ENCODE measurements at places on chromosomes 2 and 18.

GRCh38 chr2:72128059-72128842 is 19.4 kb downstream of the CYP26B1 start:
- DNase-seq, result no peak

GRCh38 chr2:111986116-111986900 is 68.8 kb upstream of the TMEM87B start:
- DNase-seq, result no peak

- DNase-seq, result peak; percentile 98
Measured at GRCh38 chr2:9552219-9553178, 3.1 kb downstream of the ADAM17 start.

GRCh38 chr2:109701362-109701761 is 87.2 kb downstream of the SOWAHC start:
- DNase-seq, result no peak

- DNase-seq, result no peak
Measured at GRCh38 chr2:109124982-109125592, 3.9 kb upstream of the SH3RF3 start.

- peak; percentile 93 for DNase-seq
Measured at GRCh38 chr2:231709981-231710798, 1.9 kb downstream of the PTMA start.

DNA sequence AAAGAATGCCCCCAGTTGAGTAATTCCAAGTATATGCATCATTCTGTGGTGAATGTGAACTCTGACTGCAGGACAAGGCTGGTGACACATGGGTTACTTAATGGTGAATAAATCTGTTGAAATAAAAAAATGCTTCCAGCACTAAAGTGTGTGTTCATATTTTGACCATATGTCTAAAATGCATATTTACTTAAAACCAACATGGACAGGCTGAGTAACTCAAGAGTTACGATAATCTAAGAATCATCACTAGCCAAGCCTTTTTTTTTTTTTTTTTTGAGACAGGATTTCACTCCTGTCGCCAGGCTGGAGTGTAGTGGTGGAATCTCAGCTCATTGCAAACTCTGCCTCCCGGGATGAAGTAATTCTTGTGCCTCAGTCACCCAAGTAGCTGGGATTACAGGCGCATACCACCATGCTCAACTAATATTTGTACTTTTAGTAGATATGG is 47.1 kb upstream of the CCBE1 start:
- DNase-seq, result no peak

- no peak for DNase-seq
Measured at GRCh38 chr2:180385601-180386201, 378.6 kb upstream of the CWC22 start.

DNA sequence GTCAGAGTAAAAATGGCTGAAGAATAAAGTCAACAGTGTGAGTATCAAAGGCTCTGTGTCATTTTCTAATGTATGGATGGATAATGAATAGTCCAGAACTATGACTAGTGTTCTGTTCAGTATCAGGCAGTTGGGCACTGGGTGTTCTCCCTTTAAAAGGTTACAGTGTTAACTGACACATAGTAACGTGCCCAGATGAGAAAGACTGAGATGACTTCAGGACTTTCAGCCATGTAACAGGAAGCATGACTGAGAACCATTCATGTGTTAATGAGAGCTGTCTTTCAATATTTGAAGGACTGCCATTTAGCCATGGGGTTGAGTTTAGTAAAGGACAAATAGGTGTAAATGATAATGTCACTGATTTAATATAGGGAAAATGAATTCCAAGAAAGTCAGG is 187.1 kb downstream of the GULP1 start:
- DNase-seq, result no peak

DNA sequence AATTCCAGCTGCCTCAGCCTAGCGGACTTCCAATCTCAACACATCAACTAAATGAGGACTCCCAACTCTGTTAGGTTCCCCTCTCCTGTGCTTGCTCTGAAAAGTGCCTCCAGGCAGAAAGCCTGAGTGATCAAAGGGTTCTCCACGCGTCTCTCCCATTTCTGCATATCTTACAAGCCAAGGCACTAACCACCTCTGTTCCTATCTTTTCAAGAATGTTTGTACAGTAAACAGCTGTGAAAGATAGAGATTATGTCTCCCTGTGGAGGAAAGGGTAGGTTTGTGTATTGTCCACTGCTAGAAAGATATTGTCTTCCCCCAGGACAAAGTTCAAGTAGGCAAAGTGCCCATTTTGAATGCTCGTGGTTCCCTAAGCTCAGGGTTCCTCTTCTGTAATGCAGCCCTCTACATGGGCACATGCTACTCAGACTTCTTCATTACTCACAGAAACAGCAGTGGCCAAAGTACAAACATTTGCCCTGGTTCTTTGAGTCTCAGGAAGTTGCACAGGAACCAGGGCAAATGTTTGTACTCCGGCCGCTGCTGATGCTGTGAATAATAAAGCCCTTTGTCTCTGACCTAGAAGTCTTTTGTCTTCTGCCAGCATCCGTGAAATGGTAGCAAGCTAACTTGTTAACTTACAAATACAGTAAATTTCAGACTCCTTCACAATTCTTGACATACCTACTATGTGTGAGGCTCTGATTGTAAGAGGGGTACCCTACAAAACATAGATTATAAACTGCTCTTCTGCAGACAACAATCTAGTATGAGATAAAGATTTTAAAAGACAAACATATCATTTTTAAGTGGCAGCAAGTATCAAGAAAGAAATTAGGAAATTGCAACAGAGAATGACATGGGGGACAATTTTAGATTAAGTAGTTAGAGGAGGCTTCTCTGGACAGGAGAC is 44.5 kb downstream of the PKDCC start:
- DNase-seq, result peak; percentile 92

DNA sequence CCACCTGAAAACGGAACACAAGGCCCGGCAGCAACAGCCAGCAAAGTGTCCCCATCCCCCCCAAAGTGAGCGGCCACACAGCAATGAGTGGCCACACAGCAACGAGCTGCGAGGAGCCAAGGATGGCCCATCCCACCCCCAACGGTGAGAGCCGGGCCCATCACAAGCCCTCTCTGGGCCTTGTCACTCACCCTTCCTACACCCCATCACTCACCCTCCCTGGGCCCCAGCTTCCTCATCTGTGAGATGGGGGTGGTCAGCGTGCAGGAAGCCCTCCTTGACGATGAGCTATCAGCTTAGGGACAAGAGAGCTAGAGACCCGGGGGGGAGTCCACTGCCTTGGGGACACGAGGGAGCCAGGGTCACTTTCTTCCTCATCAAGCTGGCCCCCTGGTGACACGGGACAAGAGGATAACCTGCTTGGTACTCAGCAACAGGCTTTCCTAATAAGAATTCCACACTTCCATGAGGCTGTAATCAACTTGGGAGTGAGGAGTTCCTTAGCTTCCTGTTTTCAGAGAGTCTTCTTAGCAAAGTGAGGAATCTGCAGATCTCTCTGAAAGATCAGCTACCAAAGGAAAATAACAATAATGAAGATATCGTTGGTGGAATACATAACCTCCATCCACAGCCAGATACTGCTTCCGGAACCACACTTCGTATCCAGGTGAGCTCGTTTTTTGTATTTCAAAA is 92.8 kb downstream of the HDAC4 start:
- no peak for DNase-seq

DNA sequence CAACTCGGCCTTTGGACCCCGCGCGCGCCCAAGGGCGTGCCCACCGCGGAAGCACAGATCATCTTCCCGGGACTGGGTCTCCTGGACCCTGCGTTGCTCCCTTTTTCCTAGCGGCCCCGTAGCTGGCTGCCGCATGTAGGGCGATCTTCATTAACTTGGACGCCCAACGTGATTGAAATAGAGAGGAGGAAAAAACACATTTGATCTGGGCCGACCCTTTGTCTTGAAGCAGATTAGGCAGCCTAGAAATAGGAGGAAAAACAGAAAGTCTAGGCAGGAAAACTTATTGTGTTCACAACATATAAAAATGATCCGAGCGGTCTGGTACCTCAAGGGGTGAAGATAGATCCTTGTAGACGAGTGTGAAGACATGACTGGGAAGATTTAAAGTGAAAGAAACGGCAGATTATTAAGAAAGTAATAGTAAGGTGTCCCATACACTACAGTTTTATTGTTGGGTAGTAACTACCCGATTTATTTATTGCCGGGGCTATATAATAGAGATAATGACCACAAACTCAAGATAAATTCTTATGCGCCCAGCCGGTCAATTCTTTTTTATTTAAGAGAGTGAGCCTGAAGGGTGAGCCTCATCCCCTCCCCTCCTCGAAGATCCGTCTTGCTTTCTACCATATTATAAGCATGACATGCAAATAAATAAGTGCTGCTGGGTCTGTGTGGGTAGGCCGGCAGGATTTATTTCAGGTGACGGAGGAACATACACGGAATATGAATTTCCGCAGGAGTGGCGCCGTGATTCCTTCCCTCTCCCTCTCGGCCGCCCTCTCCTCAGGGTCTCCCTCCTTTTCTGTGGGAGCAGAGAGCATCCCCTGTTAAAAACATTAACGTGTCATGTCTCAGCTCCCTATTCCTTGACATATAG is 147.4 kb downstream of the MEIS1 start:
- no peak for DNase-seq

GRCh38 chr18:11857177-11857887 is 6.1 kb downstream of the CHMP1B start:
- DNase-seq, result peak; percentile 75

DNA sequence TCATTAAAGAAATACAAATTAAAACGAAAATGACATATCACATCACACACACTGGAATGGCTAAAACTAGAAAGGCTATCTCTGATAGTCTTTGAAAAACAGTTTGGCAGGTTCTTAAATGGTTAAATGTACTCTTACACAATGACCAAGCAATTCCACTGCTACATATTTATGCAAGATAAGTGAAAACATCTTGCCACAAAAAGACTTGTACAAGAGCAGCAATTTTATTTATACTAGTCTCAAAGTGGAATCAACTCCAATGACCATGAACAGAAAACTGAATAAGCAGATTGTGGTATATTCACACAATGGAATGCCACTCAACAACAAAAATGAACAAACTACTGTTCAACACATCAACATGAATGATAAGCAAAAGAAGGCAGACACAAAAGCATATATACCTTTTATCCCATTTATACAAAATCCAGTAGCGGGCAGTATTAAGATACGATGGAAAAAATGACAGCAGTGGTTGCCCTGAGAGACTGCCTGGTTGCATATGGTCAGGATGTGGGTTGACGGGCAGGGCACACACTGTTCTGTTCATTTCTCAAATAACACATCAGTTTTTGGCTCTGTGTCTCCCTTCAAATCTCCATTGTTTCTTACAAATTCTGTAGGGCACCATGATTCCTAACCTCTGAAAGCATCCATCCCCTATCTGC is 25.4 kb downstream of the SP100 start:
- DNase-seq, result no peak

DNA sequence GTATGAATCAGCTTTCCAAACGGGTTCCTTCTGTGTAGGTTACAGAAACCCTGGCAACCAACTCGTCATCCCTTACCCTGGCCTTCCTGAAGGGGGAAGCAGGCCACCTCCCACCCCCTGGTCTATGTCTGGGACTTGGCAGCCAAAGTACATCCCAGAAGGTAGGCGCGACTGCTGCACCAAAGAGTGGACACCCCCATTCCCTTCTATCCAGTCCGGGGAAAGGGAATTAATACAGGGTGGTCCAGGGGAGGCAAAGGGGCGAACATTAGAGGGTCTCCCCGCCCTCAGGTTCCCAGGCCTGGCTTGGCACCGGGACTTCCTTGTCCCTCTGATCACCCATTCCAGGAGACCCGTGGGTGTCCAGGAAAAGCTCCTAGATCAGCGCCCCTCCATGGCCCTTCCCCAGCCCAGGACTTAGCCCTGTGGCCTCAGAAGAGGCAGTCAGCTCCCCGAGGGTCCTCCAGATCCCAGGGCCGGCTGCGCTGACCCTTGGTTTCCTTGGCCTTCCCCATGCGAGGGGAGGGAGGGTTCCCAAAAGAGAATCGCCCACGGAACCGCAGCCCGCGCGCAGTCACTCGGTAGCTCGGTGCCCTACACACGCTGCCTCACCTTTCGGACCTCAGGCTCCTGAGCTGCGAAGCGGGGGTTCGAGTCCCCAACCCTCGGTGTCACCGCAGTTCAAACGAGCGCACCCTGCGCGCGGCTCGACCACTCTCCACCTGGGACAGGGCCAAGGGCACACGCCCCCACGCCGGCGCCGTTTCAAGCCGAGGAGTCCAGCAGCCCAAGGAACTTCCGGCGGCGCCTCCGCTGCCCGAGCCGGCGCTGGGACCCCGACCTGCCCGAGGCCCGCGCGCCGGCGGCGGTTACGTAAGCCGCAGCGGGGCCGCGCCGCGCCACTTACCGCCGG is at the start of gene PER2:
Gene PER2 (minus strand): TSS at position 874 of the 913 bp plus-strand sequence. CDS start 10,674 bp downstream, outside the sequence.
- peak; percentile 71 for DNase-seq

DNA sequence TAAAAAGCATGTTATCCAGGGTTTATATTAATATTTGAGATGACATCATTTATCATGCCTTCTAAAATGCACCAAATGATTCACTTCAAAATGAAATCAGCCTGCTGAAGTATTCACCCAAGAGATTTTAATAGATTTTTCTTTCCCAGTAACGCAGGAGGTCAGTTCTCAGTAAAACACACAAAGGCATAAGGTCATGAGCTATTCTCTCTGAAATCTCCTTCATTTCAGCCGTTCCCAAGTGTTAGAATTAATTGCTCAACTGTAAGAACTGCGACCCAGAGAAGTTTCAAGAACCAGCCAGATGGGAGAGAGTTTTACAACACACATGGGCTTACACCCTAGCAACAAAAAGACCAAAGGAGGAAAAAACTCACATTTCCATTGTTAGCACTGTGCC is 84.2 kb upstream of the PHLPP1 start:
- no peak for DNase-seq

DNA sequence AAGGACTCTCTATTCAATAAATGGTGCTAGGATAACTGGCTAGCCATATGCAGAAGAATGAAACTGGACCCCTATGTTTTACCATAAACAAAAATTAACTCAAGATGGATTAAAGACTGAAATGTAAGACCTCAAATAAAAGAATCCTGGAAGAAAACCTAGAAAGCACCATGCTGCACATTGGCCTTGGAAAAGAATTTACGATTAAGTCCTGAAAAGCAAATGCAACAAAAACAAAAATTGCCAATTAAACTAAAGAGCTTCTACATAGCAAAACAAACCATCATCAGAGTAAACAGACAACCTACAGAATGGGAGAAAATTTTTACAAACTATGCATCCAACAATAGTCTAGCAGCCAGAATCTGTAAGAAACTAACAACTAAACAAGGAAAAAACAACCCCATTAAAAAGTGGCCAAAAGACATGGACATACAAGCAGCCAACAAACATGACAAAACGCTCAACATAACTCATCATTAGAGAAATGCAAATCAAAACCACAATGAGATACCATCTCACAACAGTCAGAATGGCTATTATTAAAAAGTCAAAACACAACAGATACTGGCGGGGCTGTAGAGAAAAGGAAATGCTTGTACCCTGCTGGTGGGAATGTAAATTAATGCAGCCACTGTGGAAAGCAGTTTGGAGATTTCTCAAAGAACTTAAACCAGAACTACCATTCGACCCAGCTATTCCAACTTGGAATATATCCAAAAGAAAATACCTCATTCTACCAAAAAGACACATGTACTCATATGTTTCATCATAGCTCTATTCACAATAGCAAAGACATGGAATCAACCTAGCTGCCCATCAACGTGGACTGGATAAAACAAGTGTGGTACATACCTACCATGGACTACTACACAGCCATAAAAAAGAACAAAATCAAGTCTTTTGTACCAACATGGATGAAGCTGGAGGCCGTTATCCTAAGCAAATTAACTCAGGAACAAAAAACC is 30.6 kb downstream of the SEPTIN10 start:
- no peak for DNase-seq

- DNase-seq, result no peak
Measured at GRCh38 chr18:37661478-37661877, 95.9 kb upstream of the CELF4 start.

Measured in inflammatory macrophage (primary cell).